Effector CD4-positive, alpha-beta T cell (primary cell): ENCODE measurements at places on chromosomes 2 and 18.

DNA sequence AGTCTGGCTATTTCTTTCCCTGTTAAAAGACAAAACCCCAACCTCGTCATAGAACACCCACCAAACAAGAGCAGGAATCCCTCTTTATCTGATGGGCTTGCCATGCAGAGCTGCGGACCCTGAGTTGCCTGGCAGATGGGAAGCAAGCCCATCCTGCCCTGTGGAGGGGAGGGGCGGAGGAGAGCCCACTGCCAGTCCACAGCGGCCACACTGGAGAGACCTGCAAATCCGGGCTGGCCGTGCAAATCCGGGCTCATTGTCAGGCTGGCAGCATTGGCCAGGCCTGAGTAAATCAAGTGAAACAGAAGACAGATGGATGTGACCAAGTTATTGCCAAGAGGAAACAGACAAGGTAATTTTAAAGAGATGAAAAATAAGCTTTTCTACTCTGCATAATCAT is 22.0 kb downstream of the MYL12B start:
- DNase-seq, result no peak

DNA sequence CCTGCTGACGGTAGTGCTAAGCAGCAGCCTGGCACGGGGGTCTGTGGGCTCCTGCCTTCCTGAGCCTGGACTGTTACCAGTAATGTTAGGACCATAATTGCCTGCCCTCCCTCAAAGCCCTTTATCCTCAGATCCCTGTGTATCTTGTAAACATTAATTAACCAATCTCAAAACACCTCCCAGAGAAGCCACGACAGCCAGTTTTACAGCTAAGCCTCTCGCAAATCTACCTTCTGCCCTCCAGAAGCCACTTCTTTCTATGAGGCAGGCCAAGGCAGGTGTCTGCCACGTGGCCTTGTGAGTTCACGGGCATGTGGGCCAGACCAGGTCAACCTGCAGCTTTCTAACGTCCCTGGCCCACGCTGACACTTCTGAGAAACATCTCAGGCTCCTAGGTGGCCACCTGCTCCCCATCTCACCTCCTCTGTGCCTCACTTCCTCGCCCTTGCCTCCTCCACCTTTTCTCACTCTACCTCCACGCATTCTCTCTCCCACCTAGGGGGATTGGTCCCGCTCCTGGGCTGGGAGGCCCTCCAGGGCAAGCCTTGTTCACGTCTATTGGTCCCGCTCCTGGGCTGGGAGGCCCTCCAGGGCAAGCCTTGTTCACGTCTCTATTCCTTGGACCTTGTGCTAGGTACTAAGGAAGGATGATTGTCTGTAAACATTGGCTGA is 64.3 kb downstream of the EDAR start:
- no peak for DNase-seq

- DNase-seq, result no peak
Observed at GRCh38 chr2:106165029-106165428, 29.1 kb downstream of the UXS1 start.

DNA sequence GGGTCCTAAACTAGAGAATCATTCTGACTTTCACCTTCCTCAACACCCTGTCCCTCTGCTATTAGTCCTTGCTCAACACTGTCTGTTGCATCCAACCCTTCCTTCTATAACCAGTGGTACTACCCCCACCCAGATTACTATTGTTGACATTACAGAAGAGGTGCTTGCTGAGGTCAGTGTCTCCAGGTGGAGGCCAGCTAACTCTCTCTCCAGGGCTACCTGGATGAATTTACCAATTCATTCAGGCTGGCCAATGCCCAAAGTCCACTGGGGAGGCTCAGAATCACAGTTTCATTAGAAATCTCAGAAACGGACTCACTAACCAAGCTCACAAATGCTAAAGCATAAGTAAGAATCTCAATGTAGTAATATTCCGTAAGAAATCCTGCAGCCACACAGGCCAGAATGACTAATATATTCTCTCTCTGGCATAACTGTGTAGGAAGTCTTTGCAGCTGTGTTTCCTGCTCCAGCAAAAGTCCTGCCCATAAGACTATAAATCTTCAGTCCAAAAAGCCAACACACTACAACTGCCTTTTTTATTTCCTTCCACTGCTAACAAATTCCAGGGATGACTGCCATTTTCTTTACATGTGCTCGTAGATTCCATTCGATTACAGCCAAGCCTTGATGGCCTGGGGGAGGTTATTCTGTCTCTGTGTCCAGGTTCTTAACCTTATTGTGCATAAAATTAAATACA is 10.0 kb upstream of the TTR start:
- DNase-seq, result no peak

DNA sequence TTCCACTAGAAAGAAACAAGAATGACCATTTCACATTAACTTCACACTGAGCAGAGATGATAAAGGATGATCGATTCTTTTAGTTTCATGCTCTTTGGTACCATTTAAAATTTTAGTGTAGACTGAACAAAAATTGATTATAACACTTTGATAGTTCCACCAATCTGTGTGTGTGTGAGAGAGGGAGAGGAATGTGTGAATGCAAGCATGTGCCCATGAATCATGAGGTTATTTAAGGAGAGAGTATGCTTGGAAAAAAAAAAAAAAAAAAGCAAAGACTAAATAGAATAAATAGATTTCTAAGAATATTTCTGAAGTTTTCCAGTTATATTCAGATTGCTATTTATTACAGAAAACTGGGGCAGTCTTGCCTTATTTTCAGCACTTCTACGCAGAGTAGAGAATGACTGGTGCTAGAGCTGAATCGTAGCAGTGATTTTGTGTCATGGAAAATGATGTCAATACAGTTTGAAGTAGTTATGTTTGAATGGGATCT is 900.8 kb downstream of the SLC4A3 start:
- no peak for DNase-seq

DNA sequence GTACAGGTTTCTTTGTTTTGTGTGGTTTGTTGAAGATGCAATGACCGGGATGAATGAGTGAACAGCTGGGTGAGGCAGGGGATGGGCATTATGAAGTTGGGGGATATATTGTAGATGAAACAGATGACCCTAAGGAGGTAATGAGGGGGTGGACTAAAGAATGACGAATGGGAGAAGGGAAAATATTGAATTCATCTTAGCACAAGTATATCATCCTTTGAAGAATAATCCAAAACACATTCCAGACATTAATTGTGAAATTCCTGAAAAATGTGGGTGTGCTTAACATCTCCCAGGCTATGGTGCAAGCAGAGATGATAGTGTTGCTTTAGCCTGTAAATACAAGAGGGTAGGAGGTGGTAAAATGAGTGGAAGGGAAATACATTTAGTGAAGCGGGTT is 5.8 kb downstream of the CRIM1 start:
- no peak for DNase-seq

GRCh38 chr18:13437796-13438506 is 219.4 kb downstream of the LDLRAD4 start:
- DNase-seq, result peak; percentile 38

DNA sequence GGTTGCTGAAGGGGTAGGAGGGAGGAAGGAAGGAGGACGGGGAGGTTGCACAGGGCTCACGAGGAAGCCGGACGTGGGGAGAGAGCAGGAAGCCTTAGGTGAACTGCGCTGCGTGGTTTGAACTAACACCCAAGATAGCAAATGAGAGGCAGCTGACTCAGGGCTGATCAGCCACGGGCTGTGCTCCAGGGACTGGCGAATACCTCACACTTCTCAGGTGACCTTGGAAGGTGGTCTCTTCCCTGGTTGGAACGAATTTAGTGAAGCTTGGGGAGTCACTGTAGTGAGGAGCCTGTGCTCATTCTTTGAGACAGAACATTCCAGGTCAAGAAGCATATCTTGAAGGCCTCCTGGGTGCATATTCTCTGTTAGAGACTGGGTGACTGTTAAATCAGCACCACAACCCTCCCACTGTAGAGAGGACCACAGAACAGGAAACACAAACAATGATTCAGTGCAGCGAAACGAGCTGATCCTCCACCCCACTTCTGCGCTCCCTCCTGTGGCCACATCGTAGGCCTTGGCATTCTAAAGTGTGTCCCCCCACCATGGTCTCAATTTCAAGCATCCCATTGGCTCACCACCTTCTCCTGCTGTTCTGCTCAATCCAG is 33.8 kb downstream of the TOGARAM2 start:
- peak; percentile 61 for DNase-seq

GRCh38 chr2:58606799-58607198 is 365.7 kb upstream of the FANCL start:
- no peak for DNase-seq

GRCh38 chr2:150274108-150274507 is 213.4 kb downstream of the RND3 start:
- DNase-seq, result no peak

DNA sequence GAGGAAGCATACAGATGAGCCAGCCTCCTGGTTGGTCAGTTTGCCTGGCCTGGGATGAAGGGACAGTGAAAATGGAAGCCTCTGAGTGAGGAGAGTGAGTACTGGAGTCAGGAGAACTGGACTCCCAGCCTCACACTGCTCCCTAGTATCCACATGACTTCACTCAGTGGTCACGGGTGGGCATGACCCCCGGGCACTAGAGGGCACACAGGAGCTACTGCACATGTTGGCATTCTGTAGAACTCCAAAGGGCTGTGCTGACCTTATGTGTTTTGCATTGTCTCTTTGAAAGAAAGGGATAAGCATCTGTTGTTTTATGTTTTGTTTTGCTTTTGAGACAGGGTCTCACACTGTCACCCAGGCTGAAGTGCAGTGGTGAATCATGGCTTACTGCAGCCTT is 23.7 kb downstream of the NCAPH start:
- DNase-seq, result peak; percentile 32

DNA sequence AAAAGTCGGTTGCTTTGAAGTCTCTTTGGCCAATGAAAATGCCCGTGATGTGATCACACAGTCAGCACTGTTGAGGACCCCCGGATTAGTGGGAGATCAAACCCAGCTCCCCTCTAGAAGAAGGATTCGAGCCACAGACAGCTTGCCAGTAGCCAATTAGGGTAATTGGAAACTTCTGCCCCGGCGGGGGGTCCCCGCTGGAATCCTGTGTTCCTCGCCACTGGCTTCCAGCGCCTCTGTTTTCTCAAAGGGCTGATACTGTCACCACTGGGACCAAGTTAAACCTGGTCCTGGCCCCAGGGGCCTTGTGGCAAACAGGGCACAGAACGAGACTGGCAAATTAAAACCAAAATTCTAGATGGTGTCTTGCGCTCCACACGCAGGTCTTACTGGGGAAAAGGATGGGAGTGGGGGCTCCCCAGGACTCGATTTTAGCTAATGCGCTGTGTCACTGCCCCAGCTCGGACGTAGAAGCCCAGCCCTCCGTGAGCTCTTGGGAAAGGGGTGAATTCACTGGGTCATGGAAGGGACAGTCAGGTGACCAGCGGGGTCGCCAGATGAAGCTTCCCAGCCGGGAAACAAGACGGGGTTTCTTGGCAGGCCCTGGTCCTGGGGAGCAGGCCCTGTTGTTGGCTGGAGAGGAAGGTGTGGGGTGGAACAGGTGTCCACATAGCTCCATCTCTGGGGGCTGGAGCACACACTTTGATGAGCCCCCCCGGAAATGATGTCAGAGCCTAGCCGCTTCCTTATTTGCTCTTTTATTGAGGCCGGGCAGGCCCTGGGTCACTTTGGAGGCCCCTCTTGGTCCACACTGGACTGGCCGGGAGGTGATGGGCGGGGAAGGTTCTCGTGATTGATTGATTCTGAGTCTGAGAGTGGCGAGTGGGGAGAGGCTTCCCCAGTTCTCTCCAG is 90.2 kb downstream of the SMAD7 start:
- no peak for DNase-seq

DNA sequence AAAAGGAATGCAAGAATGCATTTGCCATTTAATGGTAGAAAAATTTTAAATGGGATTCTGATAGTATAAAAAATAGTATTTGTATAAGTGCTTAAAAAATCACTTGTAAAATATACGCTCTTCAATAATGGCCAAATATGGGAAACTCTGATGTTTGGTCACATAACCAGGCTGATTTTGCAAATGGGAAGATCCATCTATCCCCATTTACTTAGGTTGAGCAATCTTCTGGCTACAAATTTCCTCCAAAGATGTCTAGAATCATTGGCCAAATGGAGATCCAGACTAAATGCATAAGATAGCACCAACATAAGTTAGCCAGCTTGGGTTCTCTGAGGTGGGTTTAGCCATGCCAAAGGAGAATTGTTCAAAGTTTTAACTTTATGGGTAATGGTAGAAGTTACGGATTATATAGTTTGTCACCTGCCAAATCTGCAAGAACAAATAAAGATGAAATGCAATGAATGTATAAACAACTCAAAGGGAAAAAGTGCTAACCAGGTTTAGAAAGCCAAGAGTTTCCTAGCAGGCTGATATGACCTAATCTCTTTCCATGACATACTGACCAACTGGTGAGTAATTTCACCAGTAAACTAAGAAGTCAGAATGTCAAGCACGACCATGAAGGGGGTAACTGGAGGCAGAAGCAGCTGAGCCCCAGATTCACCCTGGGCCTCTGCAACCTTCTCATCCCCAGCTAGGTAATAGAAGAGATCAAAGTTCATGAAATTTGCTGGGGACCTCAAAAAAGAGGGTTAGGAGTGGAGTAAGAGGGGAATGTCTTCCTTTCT is 10.0 kb downstream of the RHOB start:
- no peak for DNase-seq

GRCh38 chr2:148720501-148721001 is 76.0 kb downstream of the EPC2 start:
- DNase-seq, result no peak

- DNase-seq, result no peak
Observed at GRCh38 chr2:21774691-21775368, 651.1 kb downstream of the TDRD15 start.

DNA sequence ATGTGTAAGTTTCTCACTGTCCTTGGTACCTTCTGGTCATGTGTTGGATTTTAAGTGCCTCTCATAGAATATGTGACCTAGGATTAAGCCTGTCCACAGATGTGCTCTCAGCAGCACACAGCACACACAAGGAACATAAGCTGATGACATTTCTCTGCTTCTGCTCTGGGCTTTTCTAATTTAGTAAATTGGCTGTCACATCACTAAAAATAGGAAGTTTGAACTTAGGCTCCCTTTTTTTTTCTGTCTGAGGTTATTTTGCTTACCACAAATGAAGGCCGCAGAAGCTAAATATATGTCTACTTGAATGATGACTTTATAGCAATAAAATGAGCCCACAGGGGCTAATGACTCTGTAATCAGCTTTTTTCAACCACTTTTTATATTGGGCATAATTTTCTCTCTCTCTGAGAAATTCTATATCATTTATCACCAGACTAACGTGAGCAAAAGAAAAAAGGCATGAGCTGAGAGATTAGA is 150.2 kb upstream of the KLHL14 start:
- DNase-seq, result no peak

GRCh38 chr18:43581936-43582519 is 304.7 kb upstream of the SYT4 start:
- DNase-seq, result no peak

- DNase-seq, result no peak
Observed at GRCh38 chr2:46503686-46504085, 24.3 kb downstream of the TMEM247 start.

- no peak for DNase-seq
Observed at GRCh38 chr18:35610089-35610488, 28.5 kb downstream of the GALNT1 start.

- no peak for DNase-seq
Observed at GRCh38 chr18:42901161-42901560, 214.3 kb downstream of the RIT2 start.

- no peak for DNase-seq
Observed at GRCh38 chr2:235728800-235729556, 235.1 kb downstream of the AGAP1 start.

- no peak for DNase-seq
Observed at GRCh38 chr18:46899274-46899948, 17.9 kb downstream of the PIAS2 start.
